ENCODE measurements at places on chromosomes 13 and 19. TPM values are rescaled to one million over a fixed set of nuclear protein-coding genes. Genes with fewer than 3 reads are reported as not detected.

DCAF15 gene
- polyA plus RNA-seq, result 16.6 TPM

- DNase-seq, result no peak
These were observed 7.9 kb downstream of the PIP5K1C start for GRCh38 chr19:3692141-3693024.

DNA sequence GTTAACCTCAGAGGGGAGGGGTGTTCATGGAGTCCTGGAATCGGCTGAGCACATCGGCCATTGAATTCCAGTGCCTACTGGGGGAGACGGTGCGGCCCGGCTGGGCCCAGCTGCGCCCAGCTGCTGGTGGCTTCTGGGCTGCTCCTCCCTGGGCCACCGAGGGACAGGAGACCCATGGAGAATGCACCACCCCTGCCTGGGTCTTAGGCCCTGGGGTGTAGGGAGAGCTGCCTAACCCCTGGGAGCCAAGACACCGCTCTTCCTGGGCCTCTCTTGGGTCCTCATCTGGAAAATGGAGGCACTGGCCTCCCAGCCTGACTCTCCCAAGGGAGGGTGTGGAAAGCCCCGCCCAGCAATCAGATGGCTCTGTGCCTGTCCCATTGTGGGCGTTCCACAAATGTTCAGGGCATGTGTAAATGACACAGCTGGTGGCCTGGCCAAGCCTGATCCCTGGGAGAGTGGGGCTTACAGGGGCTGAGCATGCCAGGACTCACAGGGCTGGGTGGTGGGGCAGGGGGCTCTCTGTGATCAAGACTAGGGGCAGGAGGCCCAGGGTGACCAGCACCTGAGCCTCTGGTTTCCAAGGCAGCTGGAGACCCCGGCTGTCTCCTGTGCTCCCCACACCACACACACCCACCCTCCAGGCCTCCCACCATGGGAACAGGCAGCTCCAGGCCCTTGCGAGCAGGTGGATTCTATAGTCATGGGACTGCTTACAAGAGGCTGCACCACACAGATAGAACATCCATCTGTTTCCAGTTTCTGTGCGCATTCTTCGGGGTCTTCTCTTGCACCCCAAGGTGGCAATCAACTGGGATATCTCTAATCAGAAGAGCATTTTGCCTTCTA lies 150.9 kb downstream of the URI1 start:
- DNase-seq, result no peak

DNA sequence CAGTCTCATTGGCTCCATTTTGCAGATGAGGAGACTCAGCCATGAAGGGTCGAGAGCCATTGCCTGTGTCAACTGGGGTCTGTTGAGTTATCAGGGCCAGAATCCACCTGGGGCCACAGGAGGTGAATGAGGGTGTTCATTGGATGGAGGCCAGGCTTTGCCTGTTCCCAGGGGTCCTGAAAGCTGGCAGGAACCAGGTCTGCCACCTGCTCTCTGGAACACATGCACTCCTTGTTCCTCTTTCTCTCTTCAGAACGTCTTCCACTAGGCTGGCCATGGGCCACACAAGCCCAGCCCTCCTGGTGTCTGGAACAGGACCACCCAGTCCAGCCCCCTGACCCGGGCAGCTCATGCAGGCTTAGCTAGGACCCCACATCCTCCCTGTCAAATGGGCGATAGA lies 21.1 kb downstream of the PPP1R37 start:
- no peak for DNase-seq

- DNase-seq, result no peak
These were observed 152.1 kb downstream of the UQCRFS1 start for GRCh38 chr19:29060813-29061364.

All from psoas muscle (tissue), 8 donors.